Activated T-helper 2 cell treated with anti-CD3 and anti-CD28 coated beads, Interferon-gamma antibody, Interleukin-2, Interleukin-4, amounts not matched to agents 10 μg/mL and 5 μg/mL and 100 μg/mL, durations not matched to agents 14 hours and 24 hours and 36 hours (primary cell): ENCODE measurements at places on chromosomes 7 and 10.

GRCh38 chr7:129393255-129393654 is 41.0 kb upstream of the STRIP2 start:
- DNase-seq = no peak

GRCh38 chr10:103570844-103571655 is 77.5 kb downstream of the NEURL1 start:
- DNase-seq = no peak

GRCh38 chr7:99368750-99369389 is 5.7 kb upstream of the ARPC1B start:
- no peak for DNase-seq

DNA sequence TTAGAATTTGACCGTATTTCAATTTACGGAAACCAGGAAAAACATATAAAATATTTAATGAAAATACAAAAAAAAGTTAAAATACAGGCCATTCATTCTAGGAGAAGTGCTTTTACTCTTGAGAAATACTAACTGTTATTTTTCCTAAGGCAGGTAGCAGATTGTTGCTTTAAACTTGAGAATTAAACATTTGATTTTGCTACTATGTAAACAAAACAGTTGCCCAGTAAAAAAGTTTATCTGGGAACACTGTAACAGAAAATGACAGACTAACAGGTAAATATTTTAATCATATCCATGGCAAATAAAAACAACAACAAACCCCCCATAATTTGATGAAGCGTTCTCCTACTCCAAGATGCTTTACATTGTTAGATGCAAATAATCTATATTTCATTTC is 350.5 kb downstream of the CRPPA start:
- no peak for DNase-seq

- no peak for DNase-seq
Measured at GRCh38 chr10:5070648-5071410, 23.4 kb upstream of the AKR1C3 start.

DNA sequence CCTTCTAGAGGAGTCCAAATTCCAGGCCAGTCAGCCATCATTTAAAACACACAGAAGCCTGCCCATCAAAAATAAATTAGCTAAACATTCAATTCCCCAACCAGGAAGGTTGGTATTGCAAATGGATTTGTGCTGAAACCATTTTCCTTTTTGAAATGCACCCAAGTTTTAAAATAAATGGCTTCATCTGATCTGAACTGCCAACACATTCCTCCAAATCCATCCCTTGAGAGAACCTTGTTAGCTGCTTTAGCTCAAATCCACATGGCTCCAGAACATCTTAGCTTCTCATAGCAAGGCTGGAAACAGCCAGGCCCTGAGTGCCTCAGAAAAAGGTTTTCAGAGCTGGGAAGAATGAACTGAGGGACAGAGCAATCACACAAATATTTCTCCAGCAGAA is 306.3 kb downstream of the FZD1 start:
- DNase-seq = no peak

DNA sequence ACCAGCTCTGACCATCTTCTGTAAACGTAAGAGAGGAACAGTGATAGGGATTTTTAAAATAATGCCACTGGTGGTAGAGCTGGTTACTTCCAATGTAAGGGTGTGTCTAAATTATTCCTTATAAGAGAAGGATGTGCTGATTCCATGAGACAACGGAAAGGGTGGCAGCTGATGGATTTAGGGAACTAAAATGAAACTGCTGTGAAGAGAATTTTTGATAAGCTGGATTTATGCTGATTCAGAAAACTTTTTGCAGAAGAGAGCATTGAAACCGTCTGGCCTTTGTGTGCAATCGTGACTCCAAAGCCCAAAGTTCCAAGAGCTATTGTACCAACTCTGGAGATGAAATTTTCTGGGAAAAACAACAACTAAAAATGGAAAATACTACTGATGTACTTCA is 301.0 kb downstream of the PRPF18 start:
- no peak for DNase-seq

DNA sequence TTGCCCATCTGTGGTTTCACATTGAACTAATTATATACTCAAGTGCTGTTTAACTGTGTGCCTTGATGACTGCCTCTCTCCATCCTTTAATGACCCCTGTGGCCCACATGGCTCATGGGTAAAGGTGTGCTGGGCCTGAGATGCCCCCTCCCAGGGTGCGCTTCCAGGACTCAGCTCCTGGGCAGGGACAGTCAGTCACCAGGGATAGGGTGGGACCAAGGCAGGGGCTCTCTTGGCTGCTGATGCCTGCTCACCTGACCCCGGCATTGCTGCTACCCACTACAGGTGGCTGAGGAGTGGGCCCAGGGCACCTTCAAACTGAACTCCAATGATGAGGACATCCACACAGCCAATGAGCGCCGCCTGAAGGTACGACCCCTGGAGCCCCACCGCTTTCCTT is 6.5 kb downstream of the ASL start:
- DNase-seq = no peak

GRCh38 chr10:125147971-125148439 is 12.4 kb downstream of the CTBP2 start:
- no peak for DNase-seq
